ENCODE measurements at places on chromosomes 5 and 9.

DNA sequence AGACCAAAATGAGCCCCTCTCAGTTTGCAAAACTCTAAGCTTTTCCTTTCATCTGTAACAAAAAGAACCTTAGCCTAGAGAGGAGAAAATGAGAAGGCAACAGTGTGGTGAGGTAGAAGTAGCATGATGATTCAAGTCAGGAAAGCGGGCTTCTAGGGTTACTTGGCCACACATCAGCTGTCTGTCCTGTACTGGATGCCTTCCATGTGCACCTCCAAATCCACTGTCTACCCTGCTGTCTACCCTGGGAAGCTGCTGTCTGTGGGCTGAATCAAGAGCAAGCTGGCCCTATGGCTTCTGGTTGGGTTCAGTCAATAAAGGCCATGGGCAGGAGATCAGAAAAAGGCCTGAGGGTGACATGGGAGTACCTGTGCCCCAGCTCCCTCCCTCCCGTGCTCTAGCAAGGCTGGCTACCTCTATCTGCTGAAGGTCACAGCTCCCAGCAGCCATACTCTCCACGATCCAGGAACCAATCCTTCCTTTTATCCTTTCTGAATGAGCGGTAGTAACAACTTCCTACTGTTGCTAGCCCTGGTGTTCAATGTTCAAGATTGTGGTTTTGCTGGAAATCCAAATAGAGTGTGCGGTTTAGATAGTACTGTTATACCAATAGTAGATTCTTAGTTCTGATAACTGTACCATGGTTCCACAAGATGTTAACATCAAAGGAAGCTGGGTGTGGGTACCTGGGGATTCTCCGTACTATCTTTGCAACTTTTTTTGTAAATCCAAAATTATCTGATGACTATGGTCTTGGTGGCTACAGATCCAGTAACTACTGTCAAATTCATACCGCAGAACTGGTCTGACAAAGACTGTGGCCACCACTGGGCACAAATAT, 191.0 kb downstream of the ESM1 start:
- no peak for DNase-seq

- no peak for DNase-seq
Observed at GRCh38 chr5:107636068-107636467, 34.7 kb downstream of the EFNA5 start.

DNA sequence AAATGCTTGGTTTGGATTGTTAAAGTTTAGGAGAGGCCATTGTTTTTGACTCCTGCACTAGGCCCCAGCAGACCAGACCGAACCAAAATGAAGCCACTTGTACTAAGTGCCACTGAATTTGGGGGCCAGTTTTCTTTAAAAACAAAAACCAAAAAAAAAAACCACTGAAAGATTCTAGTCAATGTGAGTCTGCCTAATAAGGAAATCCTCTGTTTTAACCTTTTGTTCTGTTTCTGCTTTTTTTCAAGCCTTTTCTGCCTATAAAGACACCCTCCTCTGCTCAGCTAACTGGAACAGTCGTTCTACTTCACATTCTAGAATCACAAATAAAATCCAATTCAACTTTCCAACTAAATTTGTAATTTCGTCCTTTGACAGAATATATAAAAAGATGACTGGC, 64.9 kb downstream of the SERINC5 start:
- DNase-seq = no peak

DNA sequence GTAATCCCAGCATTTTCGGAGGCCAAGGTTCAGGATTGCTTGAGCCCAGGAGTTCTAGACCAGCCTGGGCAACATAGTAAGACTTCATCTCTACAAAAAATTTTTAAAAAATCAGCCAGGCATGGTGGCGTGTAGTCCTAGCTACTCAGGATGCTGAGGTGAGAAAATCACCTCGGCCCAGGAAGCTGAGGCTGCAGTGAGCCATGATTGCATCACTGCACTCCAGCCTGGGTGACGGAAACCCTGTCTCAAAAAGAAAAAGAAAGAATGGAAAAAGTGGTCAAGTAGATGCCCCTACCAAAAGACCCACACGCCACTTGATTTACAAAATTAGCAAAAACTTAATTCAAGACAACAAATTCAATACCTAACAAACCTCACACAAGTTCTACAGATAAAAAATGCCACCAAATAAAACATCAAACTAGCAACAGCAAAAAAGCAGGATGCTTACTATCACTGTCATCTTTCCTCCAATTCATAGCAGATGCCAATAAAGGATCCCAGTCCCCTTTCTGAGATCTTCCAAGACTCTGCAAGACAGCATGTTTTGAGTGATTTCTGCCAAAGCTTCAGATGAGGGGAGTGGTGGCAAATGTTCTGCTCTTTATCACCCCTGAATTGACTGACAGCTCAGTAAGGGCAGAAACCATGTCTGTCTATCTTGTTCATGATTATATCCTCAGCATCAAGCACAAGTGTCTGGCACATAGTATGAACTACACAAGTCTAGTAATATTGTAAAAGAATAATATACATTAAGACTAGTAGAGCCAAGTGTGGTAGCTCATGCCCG, 34.2 kb upstream of the TESK1 start:
- DNase-seq = no peak

DNA sequence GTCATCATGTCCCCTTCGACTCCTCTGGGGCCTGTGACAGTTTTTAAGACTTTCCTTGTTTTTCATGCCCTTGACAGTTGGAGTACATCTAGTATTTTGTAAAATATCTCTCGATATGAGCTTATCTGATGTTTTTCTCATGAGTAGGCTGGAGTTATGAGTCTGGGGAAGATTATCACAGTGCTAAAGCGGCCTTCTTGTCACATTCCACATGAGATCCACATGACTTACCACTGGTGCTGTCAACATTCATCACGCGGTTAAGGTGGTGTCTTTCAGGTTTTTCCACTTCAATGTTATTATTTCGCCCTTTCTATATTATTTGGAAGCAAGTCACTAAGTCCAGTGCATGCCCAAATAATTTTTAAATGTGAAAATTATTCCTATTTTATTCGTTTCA, 17.1 kb upstream of the CAST start:
- no peak for DNase-seq

DNA sequence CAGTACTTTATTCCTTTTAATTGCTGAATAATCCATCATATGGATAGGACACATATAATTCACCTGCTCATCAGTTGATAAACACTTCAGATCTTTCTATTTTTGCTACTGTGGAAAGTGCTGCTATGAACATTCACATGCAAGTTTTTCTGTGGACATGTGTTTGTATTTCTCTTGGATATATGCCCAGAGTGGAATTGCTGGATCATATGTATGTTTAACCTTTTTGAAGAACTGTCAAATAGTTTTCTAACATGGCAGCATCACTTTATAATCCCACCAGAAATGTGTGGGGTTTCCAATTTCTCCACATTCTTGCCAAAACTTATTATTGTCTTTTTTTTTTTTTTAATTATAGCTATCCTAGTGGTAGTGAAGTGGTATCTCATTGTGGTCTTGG, 15.1 kb downstream of the CARTPT start:
- no peak for DNase-seq

DNA sequence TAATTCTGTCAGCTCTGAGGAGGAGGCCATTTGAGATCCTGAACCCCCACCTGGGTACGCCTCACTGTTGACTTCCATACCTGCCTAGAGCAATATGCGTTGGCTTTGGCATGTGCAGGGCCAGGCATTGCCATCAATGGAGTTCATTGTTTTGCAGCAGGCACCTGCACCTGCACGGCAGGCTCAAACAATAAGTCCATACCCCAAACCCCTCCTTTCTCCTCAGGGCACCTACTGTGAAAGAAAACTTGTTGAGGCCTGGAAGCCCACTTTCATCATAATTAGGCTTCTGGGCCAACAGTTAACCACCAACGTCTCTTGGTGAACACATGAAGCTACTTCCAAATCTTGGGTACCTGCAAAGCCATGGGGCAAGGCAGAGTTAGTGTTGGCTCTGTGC, 238.7 kb downstream of the NFIB start:
- DNase-seq = no peak

DNA sequence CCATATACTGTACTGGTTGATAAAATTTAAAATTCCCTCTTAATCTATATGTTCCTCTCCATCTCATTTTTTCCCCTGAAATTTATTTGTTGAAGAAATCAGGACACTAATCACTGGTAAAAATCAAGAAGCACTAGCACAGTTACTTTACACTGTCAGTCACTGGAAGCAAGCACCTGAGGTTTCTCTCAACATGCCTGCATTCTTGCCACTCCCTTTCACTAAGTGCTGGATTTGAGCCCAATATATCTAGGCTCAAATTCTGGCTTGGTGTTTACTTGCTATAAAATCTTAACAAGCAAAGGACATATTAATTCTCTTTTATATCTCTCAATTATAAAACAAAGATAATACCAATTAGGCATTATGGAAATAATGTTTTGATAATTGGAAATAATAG, 58.6 kb downstream of the DIAPH1 start:
- DNase-seq = no peak

GRCh38 chr5:159324102-159324755, 6.1 kb downstream of the IL12B start:
- no peak for DNase-seq

GRCh38 chr9:89154651-89155336, 23.8 kb downstream of the SHC3 start:
- no peak for DNase-seq

GRCh38 chr9:37105234-37105633, 15.1 kb upstream of the ZCCHC7 start:
- no peak for DNase-seq

- DNase-seq = no peak
Observed at GRCh38 chr5:117982691-117983090, 1005.7 kb downstream of the DTWD2 start.

DNA sequence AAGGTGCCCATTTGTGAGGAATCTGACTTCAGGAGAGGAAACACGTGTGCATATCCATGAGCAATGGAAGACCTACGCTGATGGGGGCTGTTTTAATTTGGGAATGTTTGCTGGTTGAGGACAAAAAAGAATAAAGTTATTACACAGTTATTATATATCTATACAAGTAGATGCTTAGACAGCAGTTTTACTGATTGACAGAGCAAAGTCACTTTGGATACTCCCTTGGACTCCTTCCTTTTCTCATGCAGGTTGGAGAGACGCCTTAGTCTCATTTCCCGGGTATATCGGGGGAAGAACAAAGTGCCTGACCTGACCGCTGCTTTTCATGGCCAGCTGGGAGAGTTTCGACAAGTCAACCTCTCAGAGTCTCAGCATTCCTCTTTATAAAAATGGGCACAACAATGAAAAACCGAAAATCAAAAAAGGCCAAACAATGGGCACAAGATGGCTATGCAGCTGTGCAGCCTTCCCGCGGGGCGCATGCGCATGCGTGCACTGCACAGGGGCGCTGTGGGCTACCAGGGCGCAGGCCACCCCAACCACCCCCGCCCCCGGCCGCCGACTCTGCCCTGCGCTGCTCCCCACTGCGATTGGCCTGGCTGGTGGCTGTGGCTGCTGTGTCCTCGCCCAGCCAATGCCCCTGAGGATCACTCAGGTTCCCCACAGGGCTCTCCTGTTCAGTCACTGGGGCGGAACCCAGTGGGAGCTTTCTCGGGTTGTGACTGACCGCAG, 18.1 kb downstream of the NFIL3 start:
- DNase-seq = no peak

- no peak for DNase-seq
Observed at GRCh38 chr5:135220394-135221186, 178.4 kb downstream of the MACROH2A1 start.

DNA sequence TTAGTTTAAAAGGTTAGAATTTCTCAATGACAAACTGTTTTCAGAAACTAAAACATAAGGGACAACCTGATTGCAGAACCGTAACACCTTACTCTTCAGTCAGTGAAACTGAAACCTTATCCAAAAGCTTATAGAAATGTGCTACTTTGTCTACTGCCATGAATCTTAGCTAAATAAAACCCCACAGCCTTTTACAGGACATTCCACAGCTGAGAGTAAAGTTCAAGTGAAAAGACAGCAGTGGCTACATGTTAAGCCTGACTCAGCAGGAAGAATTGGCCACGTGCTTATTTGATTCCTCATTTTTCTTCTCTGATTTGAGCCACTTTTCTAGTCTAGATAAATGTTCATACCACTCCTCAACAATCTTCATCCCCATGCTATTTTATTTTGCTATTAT, 278.7 kb upstream of the ISL1 start:
- no peak for DNase-seq

- no peak for DNase-seq
Observed at GRCh38 chr9:9631284-9631683, 981.5 kb downstream of the PTPRD start.

DNA sequence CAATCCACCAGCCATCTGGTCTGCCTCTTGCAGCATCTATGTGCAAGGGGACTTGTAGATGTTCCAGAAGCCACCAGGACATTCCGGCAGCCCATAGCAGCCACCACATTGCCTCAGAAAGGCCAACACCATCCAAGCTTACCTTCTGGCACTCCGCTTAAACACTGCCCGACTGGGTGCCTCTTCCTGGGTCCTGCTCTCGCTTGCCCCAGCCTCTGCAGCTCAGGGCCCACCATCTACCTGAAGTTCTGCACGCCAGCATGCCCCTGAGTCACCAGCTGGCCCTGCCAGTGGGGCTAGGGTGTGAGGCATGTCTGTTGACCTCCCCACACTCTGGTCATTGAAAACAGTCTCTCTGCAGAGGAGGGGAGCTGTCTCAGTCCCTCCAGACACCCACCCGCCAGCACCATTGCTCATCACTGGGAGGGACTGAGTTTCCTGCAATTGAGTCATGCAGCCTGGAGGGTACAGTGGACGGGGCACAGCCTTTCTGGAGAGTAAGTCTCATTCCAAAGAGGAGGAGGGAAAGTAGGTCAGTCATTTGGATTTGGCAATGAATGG, 16.9 kb upstream of the COL5A1 start:
- peak; percentile 37 for DNase-seq

DNA sequence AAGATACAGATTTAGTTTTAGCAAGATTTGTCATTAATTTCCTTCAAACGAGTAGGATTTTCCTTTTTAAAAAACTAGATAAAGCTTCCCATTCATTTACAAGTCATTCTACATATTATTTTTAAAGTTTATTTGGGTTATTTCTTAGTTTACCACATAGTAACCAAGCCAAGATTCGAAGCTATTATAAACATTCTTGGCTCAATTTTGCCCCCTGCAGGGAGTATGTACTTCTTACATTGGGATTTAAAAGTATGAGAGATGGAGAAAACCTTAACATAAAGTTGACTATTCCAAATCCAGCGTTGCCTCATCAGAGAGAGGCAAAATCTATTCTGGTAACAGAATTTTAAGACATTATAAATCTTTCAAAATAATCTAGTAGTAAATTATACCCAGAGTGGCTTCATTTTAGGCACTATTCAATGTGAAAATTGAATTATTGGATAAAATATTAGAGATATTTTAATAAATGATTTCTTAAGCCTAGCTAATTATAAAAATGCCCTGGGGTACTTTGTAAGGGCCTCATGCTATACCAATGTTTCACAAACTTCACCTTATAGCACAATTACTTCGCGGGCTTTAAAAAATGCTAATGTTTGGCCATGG, 39.1 kb downstream of the FBN2 start:
- DNase-seq = no peak
